ENCODE measurements at places on chromosomes 5 and 9.

GRCh38 chr5:94440015-94440414, 178.4 kb downstream of the KIAA0825 start:
- no peak for DNase-seq

GRCh38 chr9:77839459-77840140, 191.5 kb upstream of the GNA14 start:
- DNase-seq: no peak

- no peak for DNase-seq
Observed at GRCh38 chr9:109026306-109026705, 13.0 kb upstream of the CTNNAL1 start.

- DNase-seq: no peak
Observed at GRCh38 chr5:94693043-94693822, 74.8 kb downstream of the SLF1 start.

- DNase-seq: no peak
Observed at GRCh38 chr5:114390431-114390830, 28.6 kb downstream of the KCNN2 start.

DNA sequence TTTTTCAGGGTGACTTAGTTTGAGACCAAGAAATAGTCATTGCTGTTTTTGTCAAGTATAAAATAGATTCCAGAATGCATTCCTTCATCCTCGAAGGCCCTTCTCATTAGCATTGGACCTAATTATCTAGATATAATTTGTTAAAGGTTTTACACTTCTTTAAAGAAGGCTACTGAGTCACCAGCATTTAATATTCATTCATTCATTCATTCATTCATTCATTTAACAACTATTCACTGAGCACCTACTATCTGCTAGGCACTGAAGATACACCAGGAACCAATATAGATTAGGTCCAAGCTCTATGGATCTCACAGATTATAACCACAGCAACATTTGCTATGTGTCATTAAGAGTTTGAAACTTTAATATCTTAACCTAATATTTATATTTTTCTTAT, 11.1 kb upstream of the REEP5 start:
- DNase-seq: no peak

GRCh38 chr5:122933956-122934355, 88.5 kb downstream of the SNX24 start:
- DNase-seq: no peak

DNA sequence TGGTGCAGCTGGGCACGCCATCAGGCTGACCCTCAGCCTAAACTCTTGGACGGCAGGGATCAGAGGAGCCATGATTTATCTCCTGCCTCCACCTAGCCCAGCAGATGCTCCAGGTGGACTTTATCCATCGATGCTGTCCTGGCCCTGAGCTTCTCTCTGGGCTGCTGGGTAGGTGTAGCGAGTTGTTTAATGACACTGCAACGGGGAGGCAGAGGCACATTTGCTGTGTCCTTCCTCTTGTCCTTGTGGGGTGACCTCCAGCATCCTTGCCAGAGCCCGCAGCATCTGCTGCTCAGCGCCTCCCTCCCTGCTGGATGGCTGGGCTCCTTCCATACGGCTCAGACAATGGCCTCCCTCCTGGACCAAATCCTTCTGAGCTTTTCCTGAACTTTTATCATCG, 103.1 kb upstream of the IRX4 start:
- no peak for DNase-seq

GRCh38 chr5:72179028-72179815, 71.9 kb downstream of the MAP1B start:
- DNase-seq: no peak

GRCh38 chr5:163381832-163382231, 55.6 kb upstream of the CCNG1 start:
- no peak for DNase-seq

GRCh38 chr9:124815601-124816000, 37.7 kb upstream of the WDR38 start:
- DNase-seq: no peak
